ENCODE measurements at places on chromosomes 3 and 15.

GRCh38 chr15:88664151-88664778 lies 25.4 kb downstream of the ISG20 start:
- no peak for DNase-seq

- DNase-seq, result peak; percentile 48
Measured at GRCh38 chr3:194091141-194091540, 44.8 kb upstream of the HES1 start.

DNA sequence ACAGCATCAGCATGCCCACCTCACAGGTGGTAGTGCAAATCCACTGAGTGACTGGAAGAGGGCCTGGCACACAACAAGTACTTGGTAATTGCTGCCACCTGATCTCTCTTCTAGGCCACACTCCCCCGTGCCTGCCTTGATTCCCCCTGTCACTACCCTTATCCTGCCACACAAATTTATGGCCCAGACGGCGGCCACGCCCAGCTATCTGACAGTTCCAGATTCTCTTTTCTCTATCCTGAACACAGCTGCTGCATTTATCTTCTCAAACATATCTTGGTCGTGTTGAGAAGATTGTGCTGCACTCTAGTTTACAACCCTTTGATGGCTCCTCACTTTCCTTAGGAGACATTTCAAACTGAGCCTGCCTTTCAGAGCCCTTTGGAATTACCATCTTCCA lies 585.2 kb downstream of the NTRK3 start:
- no peak for DNase-seq

GRCh38 chr3:51739110-51739509 lies 32.2 kb downstream of the GRM2 start:
- DNase-seq, result no peak

GRCh38 chr3:53552730-53553129 lies 58.3 kb downstream of the CACNA1D start:
- DNase-seq, result no peak

DNA sequence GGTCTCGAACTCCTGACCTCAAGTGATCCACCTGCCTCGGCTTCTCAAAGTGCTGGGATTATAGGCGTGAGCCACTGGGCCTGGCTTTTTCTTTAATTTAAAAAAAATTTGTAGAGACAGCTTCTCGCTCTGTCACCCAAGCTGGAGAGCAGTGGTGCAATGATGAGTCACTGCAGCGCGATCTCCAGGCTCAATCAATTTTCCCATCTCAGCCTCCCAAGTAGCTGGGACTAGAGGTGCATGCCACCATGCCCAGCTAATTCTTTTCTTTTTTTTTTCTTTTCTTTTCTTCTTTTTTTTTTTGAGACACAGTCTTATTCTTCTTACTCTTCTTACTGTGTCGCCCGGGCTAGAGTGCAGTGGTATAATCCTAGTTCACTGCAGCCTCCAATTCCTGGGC lies 19.8 kb downstream of the TUBGCP4 start:
- no peak for DNase-seq

- no peak for DNase-seq
Measured at GRCh38 chr15:83105440-83105839, 2.0 kb upstream of the TM6SF1 start.

- no peak for DNase-seq
Measured at GRCh38 chr3:133804896-133805295, 719 bp upstream of the SRPRB start.

- DNase-seq, result no peak
Measured at GRCh38 chr3:178850450-178851190, 221.0 kb downstream of the ZMAT3 start.

DNA sequence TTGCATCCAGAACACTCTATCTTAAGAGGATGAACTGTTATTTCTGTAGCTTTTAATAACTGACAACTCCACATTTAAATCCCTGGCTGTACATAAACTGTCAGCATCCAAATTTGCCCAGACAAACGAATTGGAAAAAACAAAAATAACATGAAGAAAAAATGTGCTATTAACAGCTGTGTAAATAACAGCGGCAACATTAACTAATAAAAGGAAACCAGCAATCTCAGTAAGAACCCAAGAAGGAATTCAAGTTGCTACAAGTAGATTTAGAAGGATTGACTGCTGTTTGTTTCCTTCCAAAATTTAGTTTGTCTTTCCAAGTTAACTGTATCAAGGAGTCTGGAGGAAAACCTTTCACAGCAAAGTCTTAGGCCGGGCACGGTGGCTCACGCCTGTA lies 550.6 kb upstream of the MDFIC2 start:
- no peak for DNase-seq

GRCh38 chr3:126056681-126057500 lies 27.0 kb downstream of the SLC41A3 start:
- DNase-seq, result no peak

DNA sequence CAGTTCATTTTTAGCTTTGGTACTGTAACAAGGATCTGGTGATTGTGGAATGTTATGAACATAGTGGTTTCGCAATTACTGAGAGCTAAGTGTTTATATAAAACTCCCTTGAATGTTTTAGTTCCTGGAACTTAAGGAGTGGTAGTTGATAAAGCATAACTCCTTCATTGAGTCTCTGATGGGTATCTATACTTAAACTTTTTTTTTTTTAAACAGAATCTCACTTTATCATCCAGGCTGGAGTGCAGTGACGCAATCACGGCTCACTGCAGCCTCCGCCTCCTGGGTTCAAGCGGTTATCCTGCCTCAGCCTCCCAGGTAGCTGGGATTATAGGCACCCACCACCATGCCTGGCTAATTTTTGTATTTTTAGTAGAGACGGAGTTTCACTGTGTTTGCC lies 11.3 kb downstream of the PRKCI start:
- DNase-seq, result no peak

DNA sequence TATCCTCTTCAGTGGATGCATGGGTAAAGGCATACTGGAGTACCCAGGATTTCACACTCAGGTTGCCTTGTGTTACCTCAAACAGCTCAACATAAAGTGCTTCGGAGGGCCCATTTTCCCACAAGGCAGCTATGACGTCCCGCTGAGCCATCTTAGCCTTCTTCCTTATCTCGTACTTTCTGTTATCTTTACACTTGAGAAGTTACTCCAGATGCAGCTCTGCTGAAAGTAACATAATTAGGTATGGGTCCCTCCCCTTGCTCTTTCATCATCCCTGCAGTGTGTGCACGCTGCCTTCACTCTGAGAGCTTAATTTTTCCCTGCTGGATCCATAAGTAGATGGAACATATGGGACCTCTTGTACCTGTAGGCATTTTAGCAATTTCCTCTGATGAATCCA lies 410.3 kb downstream of the AGBL1 start:
- peak; percentile 48 for DNase-seq

- DNase-seq, result no peak
Measured at GRCh38 chr3:172139528-172140276, 100.3 kb downstream of the FNDC3B start.

DNA sequence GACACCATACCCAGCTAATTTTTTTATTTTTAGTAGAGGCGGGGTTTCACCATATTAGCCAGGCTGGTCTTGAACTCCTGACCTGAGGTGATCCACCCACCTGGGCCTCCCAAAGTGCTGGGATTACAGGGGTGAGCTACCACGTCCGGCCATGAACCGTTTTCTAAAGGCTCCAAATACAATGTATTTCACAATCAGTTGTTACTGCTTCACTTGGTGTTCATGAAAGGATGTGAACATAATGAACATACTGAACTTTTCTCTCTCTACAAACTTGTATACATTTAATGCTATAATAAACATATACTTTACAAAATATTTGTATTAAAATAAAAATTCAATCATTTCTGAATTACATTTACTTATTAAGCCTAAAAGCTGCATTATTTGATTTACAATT lies 28.9 kb downstream of the TBL1XR1 start:
- DNase-seq, result no peak

DNA sequence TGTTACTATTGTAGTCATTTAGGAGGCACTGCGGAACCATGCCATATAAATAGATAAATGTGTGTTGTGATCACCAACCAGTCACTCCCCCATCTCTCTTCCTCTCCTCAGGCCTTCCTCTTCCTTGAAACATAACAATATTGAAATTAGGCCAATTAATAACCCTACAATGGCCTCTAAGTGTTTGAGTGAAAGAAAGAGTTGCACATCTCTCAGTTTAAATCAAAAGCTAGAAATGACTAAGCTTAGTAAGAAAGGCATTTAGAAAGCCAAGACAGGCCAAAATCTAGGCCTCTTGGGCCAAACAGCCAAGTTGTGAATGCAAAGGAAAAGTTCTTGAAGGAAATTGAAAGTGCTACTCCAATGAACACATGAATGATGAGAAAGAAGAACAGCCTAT lies 8.1 kb upstream of the DNASE1L3 start:
- DNase-seq, result no peak

- DNase-seq, result no peak
Measured at GRCh38 chr15:82566690-82567089, 26.4 kb upstream of the RPS17 start.

GRCh38 chr15:63358241-63359029 lies 23.2 kb downstream of the CA12 start:
- DNase-seq, result peak; percentile 11

- no peak for DNase-seq
Measured at GRCh38 chr3:14181253-14181652, 2.6 kb downstream of the LSM3 start.

GRCh38 chr3:100602506-100603444 lies 6.6 kb upstream of the ADGRG7 start:
- no peak for DNase-seq

DNA sequence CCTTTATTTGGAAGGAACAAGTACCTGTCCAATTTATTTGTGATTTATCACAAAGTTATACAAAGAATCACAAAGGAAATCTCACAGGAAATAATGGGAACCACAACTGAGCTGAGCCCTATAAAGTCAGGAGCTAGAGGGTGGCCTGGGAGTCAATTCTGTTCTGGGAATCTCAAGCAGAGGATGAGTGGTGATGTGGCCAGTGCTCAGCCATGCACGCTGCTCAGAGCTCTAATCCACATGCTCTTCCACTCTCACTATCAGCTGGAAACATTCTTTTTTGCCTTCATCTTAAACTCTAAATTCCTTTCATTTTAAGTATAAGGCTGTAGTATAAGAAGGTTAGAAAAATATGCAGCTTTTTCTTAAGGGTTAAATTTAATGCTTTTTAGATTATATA lies 36.6 kb downstream of the UACA start:
- no peak for DNase-seq

- no peak for DNase-seq
Measured at GRCh38 chr3:118573912-118574311, 460.7 kb downstream of the IGSF11 start.

DNA sequence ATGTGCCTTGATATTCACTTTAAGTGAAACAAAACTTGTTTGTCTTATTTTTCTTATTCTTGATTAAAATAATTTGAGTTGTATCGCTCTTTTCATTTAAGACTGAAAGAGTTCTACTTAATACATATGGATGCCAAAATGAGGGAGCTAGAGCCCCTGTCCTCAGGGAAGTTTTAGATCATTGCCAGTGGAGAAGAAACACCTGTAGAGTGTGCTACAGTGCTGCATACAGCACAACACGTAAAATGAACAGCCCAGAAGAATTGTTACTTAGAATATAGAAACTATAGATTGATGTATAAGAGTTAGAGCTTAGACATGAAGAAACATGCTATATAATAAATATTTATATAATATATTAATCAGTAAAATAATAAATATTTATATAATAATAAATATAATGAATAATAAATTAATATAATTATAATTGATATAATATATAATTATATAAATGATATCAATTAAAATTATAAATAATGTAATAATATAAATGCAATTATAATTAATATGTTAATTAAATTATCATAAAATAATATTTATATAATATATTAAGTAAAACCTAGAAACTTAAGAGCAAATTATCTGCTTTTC lies 1234.7 kb downstream of the ROBO2 start:
- DNase-seq, result no peak

DNA sequence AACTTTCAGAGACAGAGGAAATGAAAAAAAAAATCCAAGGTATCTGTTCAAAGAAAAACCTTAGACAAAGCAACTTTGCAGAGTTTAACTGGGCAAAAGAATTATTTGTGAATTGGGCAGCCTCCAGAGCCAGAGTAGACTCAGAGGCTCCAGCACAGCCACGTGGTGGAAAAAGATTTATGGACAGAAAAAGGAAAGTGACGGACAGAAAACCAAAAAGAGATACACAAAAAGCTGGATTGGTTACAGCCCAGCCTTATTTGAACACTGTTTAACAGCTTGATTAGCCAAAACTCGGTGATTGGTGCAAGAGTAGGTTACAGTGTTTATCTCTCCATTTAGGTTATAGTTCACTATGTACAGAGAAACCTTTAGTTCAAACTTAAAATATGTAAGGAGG lies 23.7 kb upstream of the GPD1L start:
- no peak for DNase-seq

DNA sequence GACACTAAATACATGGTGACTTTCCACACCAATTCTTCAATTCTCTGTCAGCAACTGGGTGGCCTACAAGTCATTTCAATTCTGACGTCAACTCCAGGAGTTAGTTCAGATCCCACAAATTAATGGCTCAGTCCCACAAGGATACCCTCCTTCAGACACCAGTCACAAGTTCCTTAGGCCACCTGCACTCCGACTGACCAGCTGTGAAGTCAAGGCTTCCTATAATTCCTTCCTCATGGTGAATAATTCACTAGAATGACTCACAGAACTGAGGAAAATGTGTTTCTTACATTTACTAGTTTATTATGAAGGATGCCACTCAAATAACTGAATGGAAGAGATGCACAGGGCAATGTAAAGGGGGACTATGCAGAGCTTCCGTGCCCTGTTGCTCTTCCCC lies 6.3 kb upstream of the PIAS1 start:
- no peak for DNase-seq

- no peak for DNase-seq
Measured at GRCh38 chr3:152026033-152026556, 152.7 kb downstream of the SUCNR1 start.

- DNase-seq, result no peak
Measured at GRCh38 chr3:71088019-71088708, 495.4 kb downstream of the FOXP1 start.

DNA sequence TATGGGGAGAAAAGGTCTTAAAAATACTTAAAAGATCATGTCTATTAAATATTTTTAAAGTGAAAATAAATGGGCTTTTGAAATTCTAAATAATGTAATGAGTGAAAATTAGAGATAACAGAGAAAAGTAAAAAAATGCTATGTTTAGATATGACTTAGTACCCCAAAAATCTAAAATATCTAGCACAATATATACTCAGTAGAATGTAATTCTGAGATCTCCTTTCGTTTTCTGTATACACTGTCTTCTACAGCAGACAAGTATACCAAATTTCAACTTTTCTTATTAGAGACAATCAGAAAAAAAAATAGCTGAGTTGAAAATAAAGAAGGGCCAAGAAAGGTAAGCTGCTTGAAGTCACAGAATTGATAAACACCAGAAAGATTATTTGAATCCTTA lies 140.8 kb downstream of the ADAM10 start:
- no peak for DNase-seq
